ENCODE measurements at places on chromosomes 12 and 14.
A peak's percentile ranks its signal among the peaks of the same experiment; 100 is the strongest.

DNA sequence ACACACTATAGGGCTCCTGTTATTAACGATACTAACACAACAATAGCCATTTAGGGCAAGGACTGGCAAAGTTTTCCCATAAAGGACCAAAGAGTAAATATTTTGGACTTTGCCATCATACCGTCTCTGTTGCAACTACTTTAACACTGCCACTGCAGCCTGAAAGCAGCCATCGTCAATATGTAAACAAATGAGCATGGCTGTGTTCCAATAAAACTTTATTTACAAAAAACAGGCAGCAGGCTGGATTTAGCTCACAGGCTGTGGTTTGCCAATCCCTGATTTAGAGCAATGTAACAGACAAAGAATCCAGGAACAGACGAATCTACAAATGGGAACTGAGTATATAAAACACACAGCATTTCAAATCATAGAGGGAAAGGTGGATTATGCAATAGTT lies 84.1 kb downstream of the FRMD6 start:
- no peak for DNase-seq

- DNase-seq = no peak
Observed at GRCh38 chr14:91126761-91127160, 12.9 kb downstream of the DGLUCY start.

DNA sequence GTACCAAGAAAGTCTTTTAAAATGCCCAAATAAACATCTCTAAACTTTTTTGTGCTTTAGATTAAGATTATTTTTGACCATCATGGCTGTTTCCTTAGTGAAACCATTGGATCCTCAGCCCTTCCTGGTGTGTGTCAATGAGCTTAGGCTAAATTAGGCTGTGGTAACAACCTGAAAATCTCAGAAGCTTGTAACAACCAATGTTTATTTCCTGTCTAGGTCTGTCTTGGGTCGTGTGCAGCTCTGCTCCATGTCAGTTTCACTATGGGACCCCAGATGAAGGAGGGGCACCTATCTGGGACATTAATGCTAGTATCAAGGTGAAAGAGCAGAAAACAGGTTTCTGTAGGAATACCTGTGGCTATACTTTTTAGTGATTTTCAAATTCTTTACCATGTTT lies 49.9 kb downstream of the KCNMB4 start:
- DNase-seq = no peak

- DNase-seq = no peak
Observed at GRCh38 chr12:21276826-21277225, 57.9 kb downstream of the SLCO1A2 start.

GRCh38 chr12:105775343-105775742 lies 363.4 kb downstream of the NUAK1 start:
- no peak for DNase-seq

- no peak for DNase-seq
Observed at GRCh38 chr12:23028158-23028802, 403.3 kb downstream of the ETNK1 start.

- DNase-seq = no peak
Observed at GRCh38 chr12:120290609-120291305, 946 bp downstream of the RNU4-2 start.

DNA sequence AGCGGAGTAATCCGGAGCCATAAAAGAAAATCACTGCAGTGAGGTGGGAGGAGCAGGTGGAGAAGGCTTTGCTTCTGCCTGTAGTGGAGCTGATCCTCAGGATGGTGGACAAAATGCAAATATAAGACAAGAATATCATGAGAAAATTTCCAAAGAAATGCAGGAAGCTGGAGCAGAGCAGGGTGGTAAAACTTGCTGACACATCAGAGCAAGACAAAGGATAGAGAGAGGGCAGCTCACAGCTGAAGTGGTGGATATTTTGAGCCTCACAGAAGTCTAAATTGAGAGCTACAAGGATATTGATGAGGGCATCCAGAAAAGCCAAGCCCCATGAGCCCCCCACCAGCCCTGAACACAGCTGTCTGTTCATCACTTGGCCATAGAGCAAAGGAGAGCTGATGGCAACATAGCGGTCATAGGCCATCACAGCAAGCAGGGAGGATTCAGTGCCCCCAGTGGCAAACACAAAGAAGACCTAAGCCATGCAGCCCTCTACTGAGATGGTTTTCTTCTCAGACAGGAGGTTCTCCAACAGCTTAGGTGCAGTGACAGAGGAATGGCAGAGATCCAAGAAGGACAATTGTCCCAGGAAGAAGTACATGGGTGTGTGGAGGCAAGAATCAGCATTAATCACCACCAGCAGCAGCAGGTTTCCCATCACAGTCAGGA lies 30.0 kb upstream of the ANP32D start:
- no peak for DNase-seq

DNA sequence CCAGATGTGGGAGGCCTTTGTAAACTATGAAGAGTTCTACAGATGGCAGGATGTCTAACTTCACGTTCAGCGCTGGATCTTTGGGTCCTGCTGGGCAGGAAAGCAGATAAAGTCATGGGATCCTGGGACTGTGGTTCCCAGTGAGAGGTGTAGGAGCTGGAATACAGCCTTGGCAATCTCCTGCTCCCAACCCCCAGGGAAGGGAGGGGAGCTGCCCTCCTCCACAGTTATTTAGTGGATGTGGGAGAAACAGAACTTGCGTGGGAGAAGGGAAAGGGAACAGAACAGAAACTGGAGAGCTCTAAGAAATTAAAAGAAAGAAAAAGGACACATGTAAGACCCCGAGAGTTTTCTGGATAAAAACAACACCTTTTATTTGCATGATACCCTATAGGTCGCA lies 37.0 kb downstream of the NUAK1 start:
- DNase-seq = no peak

DNA sequence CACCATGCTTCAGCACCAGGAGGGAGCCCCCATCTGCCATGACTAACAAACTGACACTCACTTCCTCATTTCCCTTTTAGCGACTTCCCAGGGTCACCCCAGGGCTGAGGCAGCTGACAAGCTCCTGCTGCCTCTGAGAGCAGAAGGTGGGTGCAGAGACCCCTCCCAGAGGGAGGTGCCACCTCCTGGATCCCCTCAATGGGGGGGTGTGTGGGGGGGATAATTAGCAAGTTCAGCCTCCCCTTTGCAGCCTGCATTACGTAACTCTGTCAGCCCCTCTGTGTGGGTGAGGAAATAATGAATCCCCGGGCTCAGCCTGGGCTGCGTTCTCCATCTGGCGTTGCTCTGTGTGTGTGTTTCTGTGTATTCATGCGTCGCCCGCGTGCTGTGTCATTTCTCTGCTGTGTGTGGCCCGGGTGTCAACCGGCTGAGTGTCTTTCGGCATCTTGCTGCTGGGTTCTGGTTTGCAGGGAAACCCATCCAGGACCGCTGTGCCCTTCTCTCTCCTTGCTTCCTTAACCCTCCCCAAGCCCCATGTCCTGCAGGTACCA lies 28.0 kb downstream of the NOS1 start:
- DNase-seq = no peak

GRCh38 chr12:123000578-123000977 lies 20.1 kb downstream of the ARL6IP4 start:
- DNase-seq = no peak

DNA sequence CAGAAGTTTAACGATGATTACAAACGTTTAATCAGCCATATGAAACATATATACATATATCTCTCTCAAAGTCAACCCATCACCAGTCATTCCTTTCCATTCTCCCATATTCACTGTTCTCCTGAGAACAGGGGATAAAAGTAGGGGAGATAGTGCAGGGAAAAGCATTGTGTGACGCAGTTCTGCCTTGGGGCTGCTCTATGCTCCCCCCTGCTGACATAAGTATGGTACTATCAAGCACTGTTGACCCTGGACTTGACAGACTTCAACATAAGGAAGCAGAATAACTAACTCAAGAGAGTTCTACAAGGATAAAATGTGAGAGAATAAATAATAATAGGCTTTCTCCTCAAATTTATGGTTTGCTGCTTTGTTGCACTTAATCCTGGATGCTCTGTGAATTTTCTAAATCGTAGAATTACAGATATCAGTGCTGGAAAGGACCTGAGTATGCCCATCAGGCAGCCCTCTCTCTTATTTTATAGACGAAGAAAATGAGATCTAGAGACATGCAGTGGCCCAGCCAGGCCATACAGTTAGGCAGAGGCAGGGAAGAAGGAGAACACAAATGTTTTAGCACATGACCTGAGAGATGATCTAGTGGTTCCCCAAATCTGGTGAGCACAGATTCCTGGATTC lies 87.2 kb downstream of the SCN8A start:
- peak; percentile 16 for DNase-seq

DNA sequence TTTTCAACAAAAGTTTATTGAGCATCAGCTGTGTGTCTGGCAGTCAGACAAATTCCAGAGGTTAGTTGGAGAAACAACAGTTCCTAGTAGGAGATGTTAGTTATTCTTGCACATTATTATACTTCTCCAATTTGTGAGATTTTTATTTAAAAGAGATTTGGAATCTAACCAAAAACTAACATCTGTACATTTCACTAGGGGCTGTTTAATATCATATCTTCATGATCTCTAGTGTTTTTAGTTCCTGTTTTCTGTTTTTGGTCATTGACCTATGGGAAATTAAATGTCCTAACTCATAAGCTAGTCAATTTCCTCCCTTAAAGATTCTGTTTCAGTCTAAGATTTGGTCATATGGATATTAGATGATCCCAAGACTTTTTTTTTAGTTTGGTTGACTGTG lies 34.1 kb upstream of the KLHDC2 start:
- no peak for DNase-seq

DNA sequence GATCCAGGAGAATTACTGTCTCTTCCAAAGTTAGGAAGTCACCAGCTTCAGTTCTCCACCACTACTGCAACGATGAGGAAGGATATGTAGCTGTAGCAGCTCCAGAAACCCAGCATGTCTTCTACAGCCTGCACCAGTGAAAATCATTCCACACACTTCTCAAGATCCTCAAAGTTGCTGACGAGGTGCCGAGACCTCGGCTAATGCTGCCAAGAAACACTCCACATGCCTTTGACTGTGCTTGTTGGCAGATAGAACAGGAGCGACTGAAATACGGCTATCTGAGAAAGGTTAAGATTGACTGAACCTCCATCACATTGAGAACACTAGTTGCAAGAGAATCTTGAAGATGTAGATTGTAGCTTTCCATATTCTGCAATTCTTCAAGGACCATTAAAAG lies 241.9 kb downstream of the PPFIA2 start:
- DNase-seq = no peak

DNA sequence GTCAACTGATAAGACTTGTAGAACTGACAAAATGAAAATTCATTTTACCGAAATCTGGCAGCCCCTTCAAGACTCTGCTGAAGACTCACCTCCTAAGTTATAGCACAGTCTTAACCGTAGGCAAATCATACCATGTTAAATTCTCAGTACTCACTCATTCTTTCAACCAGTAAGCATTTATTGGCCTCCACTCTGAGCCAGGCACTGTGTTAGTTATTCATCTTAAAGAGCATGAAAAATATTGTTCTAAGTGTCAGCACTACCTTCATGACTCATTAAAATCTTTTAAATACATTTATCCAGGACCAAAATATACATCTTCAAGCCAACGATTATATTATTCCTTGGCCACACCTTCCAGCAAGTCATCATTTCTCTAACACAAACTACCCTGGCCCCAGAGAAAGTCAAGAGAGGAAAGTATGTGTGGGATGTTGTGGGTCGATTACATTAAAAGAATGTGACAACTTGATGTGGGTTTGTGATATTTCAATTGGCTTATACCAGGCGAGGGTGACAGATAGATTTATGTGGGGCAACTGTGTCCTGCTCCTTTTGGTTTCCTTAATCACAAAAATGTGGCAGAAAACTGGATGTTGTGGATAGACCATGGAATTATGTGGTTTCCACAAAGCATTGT lies 55.0 kb downstream of the TMEM30B start:
- DNase-seq = no peak

- peak; percentile 76 for DNase-seq
Observed at GRCh38 chr12:6606331-6607131, 648 bp downstream of the CHD4 start.

- DNase-seq = no peak
Observed at GRCh38 chr14:105527381-105527825, 1.0 kb downstream of the TMEM121 start.

GRCh38 chr14:76491172-76491930 lies 115.4 kb downstream of the ESRRB start:
- DNase-seq = no peak

GRCh38 chr14:59332727-59333126 lies 132.5 kb downstream of the GPR135 start:
- peak; percentile 77 for DNase-seq

GRCh38 chr12:42325326-42325652 lies 605 bp downstream of the ZCRB1 start:
- DNase-seq = no peak

- no peak for DNase-seq
Observed at GRCh38 chr12:25887367-25887766, 71.1 kb upstream of the RASSF8 start.

DNA sequence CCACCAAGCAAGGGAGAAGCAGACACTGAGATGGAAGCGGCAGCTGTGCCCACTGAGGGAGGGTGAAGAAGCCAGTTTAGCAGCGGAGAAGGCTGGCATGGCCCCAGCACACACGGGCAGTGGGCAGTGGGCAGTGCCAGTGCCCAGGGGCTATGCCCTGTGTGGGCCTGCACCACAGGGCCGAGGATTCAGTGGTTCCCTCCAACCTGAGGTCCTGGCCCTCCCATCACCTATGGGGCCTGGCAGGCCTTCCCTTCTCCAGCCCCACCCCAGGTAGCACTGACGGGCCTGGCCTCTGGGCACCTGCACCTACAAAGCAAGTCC lies 81.1 kb downstream of the ITPK1 start:
- no peak for DNase-seq

GRCh38 chr14:21053184-21054122 lies 4.2 kb upstream of the RNASE8 start:
- DNase-seq = no peak

- DNase-seq = no peak
Observed at GRCh38 chr14:99230208-99231151, 41.5 kb downstream of the BCL11B start.

DNA sequence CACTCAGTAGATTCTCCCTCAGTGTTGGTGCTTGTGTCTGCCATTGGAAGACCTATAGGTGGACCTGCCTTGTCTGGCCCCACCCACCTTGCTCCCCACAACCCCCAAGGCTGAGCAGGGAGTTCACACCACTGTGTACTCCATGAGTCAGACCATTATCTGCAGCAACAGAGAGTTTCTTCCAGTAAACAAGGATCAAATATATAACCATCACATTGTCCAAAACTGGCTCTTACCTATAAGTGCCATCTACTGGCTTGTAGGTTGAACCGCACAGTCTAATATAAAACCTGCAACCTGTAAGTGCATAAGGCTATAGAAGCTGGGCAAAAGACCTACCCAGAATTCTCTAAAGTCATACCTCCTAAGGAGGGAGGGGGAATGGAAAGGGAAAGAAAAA lies 7.9 kb downstream of the TAS2R13 start:
- DNase-seq = no peak

GRCh38 chr12:44317651-44318126 lies 481.8 kb downstream of the TMEM117 start:
- no peak for DNase-seq
